ENCODE measurements at places on chromosomes 13 and 19.

- DNase-seq, result no peak
Observed at GRCh38 chr13:33353210-33353609, 67.7 kb upstream of the STARD13 start.

- DNase-seq, result no peak
Observed at GRCh38 chr19:40768869-40769268, 6.5 kb upstream of the MIA start.

GRCh38 chr19:29800100-29800825 is 11.5 kb upstream of the CCNE1 start:
- no peak for DNase-seq

- DNase-seq, result no peak
Observed at GRCh38 chr13:80196756-80197155, 144.2 kb downstream of the SPRY2 start.

GRCh38 chr19:47370045-47370611 is 21.0 kb downstream of the DHX34 start:
- DNase-seq, result no peak

GRCh38 chr13:80979035-80979641 is 638.2 kb upstream of the SPRY2 start:
- DNase-seq, result peak; percentile 27

- DNase-seq, result no peak
Observed at GRCh38 chr13:74575729-74576125, 441.5 kb upstream of the KLF12 start.

DNA sequence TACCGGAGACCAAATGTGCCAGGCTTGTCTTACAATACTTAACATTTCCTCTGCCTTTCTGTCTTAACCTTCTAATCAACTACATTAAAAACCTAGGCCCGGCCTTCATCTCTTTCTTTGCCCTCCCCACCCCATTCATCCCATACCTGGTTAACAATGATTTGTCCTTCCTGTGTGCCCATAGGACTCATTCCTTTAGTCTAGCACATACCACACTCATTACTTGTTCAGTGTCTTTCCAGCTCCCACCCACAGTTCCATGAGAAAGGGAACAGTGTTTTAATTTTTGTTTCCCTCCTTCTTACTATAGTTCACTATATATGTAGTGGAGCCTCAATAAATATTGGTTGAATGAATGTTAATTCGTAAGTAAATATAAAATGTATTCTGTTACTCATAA is 2.4 kb downstream of the CLN5 start:
- no peak for DNase-seq
